ENCODE measurements at places on chromosomes 12 and 14.
A peak's percentile ranks its signal among the peaks of the same experiment; 100 is the strongest.

GRCh38 chr14:89720076-89720687, 234.3 kb downstream of the EFCAB11 start:
- DNase-seq: no peak

DNA sequence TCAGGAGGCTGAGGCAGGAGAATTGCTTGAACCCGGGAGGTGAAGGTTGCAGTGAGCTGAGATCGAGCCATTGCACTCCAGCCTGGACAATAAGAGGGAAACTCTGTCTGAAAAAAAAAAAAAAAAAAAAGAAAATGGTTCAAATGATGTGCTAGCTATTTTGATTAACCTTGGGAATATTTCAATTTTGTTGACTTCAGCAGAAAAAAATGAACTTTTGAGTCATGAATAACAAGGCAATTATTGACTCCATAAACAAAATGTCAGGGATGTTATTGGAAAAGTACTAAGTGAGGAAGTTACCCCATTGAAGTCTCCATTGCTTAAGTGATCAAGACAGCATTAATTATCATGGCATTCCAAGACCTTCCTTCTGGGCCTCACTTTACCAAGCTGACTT, 10.6 kb upstream of the PKP2 start:
- no peak for DNase-seq

DNA sequence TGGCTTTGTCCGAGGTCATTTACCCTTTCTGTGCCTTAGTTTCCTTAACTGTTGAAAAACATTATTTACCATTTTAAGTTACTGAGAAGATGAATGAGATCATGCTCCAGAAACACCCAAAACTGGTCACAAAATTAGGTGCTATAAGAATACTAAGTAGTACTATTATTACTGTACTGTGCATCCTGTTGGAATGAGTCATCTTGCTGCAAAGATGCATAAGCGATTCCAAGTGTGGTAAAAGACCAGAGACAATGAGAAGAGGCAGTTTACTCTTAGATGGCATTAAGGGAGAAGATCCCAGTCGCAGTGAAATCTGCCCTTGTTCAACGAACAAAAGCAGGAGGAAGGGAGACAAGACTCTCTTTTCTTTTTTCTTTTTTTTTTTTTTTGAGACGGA, 4.2 kb upstream of the PLEKHA5 start:
- DNase-seq: no peak

DNA sequence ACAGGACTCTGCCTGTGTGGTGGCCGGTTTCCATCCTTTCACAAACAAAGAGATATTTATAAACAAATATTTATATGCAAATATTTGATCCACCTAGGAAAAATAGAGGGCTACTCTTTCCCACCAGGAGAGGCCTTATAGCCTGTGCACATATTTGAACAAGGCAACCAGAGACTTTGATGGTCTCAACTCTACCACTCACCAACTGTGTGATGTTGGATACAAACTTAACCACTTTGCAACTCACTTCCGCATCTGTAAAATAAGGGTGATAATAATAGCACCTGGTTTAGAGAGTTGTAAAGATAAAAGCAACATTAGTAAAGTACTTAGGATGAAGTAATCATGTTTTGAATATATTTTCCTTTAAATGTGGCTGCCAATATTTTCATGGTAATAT, 1.5 kb upstream of the CLEC12A start:
- DNase-seq: no peak

DNA sequence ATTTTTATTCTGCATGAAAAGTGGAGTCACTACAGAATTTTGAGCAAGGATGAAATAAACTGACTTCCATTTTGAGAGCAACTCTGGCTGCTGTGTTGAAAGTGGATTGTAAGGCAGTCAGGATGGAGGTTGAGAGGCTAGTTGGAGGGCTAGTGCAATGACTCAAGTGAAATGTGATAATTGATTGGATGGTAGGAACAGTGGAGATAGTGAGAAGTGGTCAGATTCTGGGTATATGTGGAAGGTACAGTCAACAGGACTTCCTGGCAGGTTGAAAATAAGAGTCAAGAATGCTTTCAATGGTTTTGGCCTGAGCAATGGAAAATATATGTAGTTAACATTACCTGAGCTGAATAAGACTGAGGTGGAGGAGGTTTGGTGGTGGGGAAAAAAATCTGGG, 29.0 kb upstream of the CMAS start:
- DNase-seq: no peak

DNA sequence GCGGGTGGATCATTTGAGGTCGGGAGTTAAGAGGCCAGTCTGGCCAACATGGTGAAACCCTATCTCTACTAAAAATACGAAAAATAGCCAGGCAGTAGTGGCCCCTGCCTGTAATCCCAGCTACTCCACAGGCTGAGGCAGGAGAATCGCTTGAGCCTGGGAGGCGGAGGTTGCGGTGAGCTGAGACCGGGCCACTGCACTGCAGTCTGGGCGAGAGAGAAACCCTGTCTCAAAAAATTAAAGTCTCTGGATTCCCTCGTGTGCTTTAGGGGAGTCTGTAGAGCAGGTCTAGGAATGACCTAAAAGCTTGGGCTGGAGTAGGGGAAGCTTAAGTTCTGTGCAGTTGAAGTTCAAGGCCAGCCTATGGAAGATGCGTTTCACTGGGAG, 697 bp upstream of the TULP3 start:
- DNase-seq: no peak

DNA sequence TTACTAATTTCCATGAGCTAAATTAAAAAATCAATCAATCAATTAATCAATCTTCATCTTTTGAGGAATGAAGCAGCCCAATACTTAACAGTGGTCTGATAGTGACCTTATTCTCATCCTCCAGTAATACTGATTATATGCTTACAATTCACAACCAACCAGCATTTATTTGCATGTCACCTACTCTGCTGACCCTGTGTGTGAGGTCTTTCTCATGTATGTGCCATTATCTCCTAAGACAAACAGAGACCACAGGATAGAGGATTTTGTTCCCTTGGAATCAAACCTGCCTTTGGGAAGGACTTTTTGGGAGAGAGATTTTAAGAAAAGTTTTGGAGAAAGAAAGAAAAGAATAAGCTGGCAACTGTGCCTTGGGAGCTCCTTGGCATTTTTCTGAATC, 197.2 kb downstream of the NRXN3 start:
- no peak for DNase-seq

- DNase-seq: no peak
These were observed 945 bp downstream of the HCAR1 start for GRCh38 chr12:122729583-122730214.

GRCh38 chr14:94548999-94549985, 11.9 kb upstream of the SERPINA4 start:
- peak; percentile 45 for DNase-seq

DNA sequence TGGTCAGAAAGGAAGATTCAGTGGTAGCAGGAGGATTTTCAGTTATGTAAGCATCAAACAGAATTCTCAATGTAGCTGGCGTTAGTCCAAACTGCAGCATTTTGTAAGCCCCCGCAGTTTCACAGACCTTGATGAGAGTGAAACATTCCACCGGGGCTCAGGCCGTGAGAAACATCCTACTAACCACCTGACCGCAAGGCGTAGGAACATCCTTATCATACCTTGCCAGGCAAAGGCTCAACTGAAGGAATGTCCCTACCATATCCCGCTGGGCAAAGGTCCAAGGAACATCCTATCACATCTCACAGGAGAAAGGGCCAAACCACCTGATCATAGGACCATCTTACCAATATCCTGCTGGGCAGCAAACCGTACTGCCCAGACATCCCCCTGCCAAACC, 624.8 kb upstream of the TMEM132C start:
- DNase-seq: no peak

DNA sequence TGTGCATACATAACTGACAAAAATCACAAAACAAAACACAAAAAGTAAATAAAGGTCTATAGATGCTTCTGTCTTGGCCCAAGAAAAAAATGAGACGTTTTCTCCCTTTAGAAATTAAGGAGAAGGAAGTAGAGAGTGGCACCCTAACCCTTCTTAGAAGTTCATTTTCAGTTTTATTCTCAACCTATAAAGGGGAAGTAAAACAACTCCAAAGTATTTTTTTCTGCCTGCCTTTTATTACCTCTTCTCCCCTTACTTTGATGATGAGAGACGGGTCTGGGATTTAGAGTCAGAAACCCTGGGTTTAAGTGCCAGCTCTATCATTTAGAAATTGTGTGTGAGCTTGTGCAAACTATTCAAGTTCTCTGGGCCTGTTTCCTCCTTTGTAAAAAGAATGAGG, 2.8 kb downstream of the PRIM1 start:
- no peak for DNase-seq

DNA sequence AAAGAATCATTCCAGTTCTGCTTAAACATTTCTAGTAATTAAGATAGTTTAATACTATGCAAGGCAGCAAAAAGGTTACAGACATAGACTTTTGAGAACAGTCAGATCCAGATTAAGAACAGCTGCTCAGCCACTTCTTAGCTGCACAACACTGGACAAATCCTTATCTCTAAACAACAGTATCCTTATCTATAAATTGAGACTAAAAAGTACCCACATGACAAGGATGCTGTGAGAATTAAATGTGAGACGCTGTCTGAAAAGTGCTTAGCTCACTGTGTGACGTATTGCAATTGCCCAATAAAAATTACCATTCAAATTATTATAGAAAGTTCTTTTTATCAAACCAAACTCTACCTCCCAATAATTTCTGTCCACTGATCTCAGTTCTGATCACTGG, 35.5 kb downstream of the BORCS5 start:
- DNase-seq: no peak

DNA sequence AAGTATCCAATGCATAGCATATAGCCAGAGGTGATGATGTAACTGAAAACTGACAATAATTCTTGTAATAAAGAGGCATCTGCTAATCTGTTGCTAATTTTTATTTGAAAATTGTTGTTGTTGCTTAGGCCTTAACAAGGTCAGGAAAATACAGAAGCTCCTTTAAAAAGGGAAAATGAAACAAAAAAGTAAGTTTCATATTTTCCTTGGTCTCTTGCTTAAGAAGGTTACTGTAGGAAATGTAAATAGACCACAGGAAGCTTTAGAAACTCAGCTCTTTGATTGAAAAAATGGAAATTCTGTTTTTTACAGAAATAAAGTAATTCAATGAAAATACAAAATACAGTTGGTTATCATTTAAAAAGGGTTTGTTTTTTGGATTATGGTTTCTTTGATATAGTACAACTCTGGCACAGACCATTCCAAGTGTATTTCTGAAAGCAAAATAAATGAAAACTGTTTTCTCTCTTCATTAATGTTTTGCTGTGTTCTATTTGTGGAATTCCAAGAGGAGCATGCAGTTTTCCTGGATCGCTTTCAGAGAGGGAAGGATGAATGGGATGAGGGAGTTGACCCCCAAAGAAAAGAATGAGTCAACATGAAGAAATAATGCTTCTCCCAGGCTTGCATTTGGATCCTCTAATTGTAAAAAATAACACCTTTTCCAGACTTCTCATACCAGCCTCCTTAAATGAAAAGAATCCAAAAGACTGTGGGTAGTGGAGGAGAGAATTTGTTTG, 398.0 kb upstream of the FAR2 start:
- DNase-seq: no peak

DNA sequence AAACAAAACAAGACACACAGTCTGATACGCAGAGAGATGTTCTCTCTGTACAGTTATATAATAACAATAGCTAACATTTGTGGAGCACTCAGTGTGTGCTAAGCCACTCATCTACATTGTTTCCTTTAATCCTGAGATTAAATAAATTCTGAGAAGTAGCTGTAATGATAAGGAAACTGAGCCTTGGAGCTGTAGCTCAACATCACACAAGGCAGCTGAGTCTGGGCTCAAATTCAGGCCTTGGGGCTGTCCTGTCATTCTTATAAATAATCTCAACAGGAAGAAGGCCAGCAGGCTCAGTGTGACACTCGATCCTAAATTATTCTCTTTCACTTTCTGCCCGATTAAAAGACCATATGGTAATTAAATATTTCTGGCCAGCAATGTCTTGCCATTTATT, 24.5 kb downstream of the CDKN1B start:
- DNase-seq: no peak

GRCh38 chr14:48568688-48569087, 893.3 kb upstream of the MDGA2 start:
- DNase-seq: no peak

DNA sequence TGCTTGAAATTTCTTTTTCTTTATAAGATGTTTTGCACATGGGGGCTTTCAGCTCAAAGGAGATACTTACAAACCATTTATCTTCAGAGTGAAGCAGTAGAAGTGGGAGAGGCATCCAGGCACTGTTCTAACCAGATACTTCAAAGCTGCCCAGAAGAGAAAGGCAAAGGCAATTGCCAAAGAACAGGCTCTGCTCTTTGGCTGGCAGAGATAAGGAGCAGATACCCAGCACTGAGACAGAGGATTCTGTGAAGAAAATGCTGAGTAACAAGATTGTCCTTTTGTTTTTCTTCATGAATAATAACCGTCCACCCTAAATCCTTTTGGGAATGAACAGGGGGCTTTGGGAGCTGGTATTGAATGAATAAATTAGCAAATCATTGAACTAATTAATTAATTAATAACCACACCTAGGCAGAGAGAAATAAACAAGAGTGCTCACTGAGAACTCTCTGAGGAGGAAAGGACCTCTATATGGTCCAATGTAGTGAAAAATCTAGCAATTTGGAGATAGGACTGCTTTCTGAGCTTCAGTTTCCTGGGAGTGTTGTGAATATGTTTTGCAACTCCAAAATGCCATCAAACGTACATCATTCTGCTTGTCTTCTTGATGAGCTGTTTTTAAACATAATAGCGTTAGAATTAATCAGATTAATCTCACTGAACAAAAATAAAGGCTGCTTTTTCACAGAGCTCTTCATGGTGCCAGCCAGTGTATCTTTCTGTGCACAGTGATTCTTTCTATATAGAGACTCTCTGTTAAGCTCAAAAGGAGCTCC, 192.8 kb upstream of the AMIGO2 start:
- DNase-seq: no peak

DNA sequence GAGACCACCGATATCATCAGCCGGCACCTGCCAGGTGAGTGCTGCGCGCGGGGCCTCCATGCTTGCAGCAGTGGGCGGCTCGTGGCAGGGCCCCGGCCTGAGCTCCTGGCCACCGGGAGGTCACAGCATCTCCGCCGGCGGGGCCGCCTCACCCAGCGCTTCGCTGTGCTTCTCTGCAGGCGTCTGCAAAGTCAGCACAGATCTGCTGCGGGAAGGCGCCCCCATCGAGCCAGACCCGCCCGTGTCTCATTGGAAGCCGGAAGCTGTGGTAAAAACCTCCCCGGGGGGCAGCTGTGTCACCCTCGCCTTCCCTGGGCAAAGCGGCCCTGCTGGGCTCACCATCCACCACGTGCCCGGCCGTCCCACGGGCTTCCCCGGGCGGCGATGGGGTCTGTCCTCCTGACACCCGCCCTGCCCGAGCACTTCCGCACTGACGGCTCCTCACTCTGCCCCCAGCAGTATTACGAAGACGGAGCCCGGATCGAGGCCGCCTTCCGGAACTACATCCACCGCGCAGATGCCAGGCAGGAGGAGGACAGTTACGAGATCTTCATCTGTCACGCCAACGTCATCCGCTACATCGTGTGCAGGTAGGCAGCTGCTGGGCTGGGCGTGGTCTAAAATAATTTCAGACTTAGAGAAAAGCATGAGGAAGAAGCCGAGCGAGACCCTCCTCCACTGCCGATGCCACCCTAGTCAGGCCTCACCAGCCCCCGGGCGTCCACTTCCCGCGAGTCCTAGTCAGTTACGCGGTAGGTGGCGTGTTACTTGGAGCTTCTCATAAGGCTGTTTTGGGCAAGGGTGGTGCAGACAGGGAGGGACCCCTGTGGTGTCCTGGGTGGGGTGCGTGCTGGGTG, 7.1 kb downstream of the PGAM5 start:
- no peak for DNase-seq

- no peak for DNase-seq
These were observed 7.1 kb downstream of the CSRP2 start for GRCh38 chr12:76871742-76872141.
